ENCODE measurements at places on chromosomes 2 and 18. TPM values are rescaled to one million over a fixed set of nuclear protein-coding genes. Genes with fewer than 3 reads are reported as not detected.
A peak's percentile ranks its signal among the peaks of the same experiment; 100 is the strongest.

ASB18 gene
- total RNA-seq = not detected

CCDC195 gene
- total RNA-seq = not detected

- DNase-seq = no peak
- no peaks in the 10 kb centered on the region for H3K36me3 ChIP-seq
- no peak overlapping the region for H3K4me3 ChIP-seq
Measured at GRCh38 chr2:236553522-236553921, 16.1 kb upstream of the ACKR3 start.

GRCh38 chr2:186554850-186555671, 34.8 kb upstream of the ITGAV start:
- no peaks in the 10 kb centered on the region for H3K36me3 ChIP-seq
- no peaks in the 10 kb centered on the region for H3K4me1 ChIP-seq
- H3K27me3 ChIP-seq = no peaks in the 10 kb centered on the region
- no peak overlapping the region for H3K27ac ChIP-seq

DNA sequence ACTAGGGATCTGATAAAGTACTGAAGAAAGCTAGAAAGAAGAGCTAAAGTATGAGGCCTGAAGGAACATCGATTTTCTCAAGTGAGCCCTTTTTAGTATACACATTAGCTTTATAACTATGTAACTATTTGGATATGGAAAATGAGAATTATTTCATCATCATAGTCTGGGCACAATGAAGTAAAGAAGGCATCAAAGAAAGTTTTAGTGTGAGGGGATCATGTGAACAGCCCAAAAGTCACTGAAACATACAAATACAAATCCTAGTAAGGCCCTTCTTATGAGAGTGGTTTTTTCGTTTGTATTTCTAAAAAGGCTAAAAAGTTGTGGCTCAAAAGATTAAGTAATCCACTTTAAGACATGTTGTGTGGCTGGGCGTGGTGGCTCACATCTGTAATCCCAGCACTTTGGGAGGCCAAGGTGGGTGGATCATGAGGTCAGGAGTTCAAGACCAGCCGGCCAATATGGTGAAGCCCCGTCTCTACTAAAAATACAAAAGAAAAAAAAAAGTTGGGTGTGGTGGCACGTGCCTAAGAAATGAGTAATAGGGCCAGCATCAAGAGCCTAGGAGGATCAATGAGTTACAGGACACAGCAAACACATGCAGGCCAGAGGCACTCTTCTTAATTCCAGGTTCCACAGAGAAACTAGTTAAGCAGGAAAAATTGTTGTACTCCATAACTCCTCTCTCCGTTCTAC, 61.9 kb downstream of the PUM2 start:
- no peak overlapping the region for H3K4me3 ChIP-seq
- no peaks in the 10 kb centered on the region for H3K27me3 ChIP-seq
- peaks cover 5% of the 10 kb centered on the region for H3K4me1 ChIP-seq
- no peaks in the 10 kb centered on the region for H3K36me3 ChIP-seq

DNA sequence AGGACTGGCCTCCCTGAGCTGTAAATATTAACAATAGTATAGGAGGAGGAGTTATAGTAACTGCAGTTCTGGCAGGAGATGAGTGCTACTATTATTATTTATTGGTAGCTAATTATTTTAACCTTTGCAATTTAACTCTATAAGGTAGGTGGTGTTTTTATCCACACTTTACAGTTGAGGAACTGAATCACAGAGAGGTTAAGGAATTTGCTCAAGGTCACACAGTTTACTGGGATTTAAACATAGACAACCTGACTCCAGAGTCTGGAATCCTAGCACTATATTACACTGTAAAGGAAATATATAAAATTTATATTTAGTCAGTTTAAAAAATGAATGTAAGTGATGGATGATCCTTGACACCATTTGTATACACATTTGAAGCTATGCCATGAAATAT, 2.1 kb downstream of the ERICH2 start:
- peak overlapping the region; percentile 66 for H3K4me3 ChIP-seq
- no peak overlapping the region for H3K27ac ChIP-seq
- H3K4me1 ChIP-seq = peaks cover 6% of the 10 kb centered on the region
- no peaks in the 10 kb centered on the region for H3K36me3 ChIP-seq
- H3K27me3 ChIP-seq = peaks cover 4% of the 10 kb centered on the region
- DNase-seq = no peak

DNA sequence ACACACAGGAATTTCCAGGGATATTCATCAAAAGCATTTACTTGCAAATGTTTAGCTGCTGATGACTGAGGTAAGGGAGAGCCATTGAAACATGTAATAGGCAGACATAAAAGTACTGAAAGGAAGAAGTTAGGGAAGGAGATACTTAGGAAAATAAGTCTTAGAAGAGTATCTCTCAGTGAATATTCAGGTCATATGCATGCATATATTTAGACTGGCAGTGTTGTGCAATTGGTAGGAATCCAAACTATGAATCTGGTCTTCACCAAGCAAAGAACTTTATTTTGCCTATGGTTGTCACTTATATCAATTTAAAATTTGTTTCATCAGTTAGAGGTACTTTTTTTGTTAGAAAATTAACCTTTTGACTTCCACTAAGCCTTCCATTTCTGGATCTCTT, 1490.7 kb downstream of the SUCLG1 start:
- no peak for DNase-seq
- no peak overlapping the region for H3K4me3 ChIP-seq
- no peaks in the 10 kb centered on the region for H3K27me3 ChIP-seq
- H3K4me1 ChIP-seq = no peaks in the 10 kb centered on the region

- no peak for DNase-seq
- H3K4me3 ChIP-seq = no peak overlapping the region
- H3K27me3 ChIP-seq = no peaks in the 10 kb centered on the region
- peaks cover 62% of the 10 kb centered on the region for H3K4me1 ChIP-seq
Measured at GRCh38 chr18:6927153-6927552, 190.4 kb downstream of the LAMA1 start.
